Naive thymus-derived CD8-positive, alpha-beta T cell (primary cell): ENCODE measurements at places on chromosomes 12 and 14.
A peak's percentile ranks its signal among the peaks of the same experiment; 100 is the strongest.

- peak; percentile 41 for DNase-seq
Observed at GRCh38 chr14:91252871-91253794, 8.6 kb upstream of the GPR68 start.

- no peak for DNase-seq
Observed at GRCh38 chr12:19908830-19909229, 459.5 kb upstream of the PDE3A start.

- no peak for DNase-seq
Observed at GRCh38 chr12:38282886-38283285, 33.7 kb upstream of the ALG10B start.

GRCh38 chr14:84465880-84466279, 1064.1 kb upstream of the FLRT2 start:
- no peak for DNase-seq

- DNase-seq = no peak
Observed at GRCh38 chr14:23580152-23580926, 1.7 kb upstream of the JPH4 start.

- no peak for DNase-seq
Observed at GRCh38 chr14:92959189-92959531, 36.2 kb downstream of the CHGA start.

- no peak for DNase-seq
Observed at GRCh38 chr12:5210179-5210922, 166.7 kb downstream of the KCNA5 start.

- no peak for DNase-seq
Observed at GRCh38 chr12:2688381-2688931, 106.3 kb upstream of the FKBP4 start.

DNA sequence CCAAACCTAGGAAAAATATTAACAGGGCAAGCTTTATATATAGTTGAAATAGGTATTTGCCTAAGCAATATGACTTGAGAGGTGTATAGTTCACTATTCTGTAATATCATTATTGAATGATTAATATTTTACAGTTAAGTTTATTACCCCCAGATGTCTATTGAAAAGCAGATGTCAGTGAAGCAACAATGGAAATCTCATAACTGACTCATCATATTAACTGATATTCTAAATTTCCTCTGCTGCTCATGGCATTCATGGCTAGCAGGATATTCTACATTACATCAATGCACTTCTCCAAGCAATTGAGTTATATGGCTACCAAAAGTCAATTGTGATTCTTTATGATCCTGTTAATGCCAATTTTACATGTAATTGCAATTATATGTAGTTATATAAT, 9.7 kb upstream of the MAGOHB start:
- DNase-seq = no peak

DNA sequence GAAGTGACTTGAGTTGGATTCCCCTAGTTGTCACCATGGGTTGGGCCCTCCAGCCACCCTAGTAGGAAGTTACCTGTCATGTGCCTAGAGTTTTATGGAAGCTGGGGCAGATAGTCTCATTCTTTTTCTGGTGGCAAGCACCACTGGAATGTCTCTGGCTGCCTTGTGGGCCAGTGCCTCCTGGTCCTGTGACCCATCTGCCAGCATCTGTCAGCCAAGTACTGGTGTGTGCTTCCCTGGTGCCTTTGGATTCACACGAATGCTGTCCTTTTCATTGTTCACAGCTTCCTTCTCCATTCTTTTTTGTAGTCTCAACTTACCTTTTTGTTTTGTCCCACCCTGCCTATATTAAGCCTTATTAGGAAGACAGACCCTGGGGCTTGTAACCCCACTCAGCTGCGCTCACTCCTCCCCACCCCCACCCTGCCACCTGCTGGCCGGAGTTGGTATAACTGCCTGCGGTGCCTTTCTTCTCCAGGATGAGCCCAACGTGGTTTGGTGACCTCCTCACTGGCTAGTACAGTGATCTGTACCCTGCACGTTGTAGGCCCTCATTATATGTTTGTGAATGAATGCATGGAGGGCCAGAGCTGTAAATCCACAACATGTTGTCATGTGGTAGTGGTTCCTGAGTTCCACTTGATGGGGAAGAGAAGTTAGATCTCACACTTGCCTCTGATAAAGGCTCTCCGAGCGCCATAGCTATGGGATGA, 125.7 kb downstream of the TSPAN9 start:
- DNase-seq = peak; percentile 44

DNA sequence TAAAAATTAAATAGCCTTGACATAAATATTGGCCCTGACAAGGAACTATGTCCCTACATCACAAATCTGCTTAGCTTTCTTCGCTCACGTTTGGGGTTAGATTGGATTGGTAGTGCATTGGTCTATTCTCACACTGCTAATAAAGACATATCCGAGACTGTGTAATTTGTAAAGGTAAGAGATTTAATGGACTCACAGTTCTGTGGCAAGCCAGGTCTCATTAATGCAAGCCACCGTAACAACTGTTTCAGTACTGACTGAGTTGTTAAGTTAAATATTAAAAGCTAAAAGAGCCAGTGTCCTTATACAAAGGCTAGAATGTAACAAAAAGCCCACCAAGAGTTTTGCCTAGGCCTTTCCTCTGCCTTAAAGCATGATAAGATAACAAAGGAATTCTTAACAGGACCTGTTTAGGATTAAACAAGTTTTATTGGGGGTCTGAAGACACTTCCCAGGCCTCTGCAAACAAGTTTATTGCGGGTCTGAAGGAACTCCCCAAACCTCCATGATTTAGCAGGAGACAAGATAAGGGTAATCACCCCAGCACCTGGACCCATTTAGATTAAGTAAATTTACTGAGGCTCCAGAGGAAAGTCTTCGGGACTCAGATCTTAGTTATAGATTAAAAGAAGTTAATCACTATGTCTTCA, 88.2 kb upstream of the PTGDR start:
- no peak for DNase-seq

DNA sequence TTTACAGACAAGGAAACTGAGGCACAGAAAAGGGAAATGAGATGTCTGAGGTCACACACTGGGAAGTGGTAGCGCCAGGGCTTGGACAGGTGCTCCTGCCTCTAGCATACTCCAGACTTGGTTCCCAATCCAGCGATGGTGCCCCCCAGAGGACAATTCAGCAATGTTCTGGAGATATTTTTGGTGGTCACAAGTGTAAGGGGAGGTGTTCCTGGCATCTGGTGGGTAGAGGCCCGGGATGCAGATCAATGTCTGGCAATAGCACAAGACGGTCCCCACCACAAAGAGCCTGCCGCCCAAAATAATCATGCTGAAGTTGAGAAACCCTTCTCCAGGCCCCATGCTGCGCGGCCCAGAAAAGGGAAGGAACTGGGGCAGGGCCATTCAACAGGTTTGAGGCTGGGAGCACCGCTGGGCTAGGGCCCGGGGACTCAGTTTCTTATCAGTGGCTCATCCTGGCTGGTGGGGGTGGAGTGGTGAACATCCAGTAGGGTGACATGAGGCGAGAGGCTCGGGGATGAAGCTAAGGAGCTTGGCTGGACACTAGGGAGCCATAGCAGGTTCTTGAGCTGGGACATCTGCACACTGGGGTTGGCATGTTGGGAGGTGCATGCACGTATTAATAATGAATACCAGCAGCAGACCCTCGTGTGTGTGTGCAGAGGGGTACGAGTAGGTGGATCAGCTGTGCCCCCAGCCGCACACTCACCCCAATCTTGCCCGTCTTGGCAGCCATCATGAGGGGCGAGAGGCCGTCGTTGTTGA, 35.1 kb downstream of the TRPV4 start:
- no peak for DNase-seq

DNA sequence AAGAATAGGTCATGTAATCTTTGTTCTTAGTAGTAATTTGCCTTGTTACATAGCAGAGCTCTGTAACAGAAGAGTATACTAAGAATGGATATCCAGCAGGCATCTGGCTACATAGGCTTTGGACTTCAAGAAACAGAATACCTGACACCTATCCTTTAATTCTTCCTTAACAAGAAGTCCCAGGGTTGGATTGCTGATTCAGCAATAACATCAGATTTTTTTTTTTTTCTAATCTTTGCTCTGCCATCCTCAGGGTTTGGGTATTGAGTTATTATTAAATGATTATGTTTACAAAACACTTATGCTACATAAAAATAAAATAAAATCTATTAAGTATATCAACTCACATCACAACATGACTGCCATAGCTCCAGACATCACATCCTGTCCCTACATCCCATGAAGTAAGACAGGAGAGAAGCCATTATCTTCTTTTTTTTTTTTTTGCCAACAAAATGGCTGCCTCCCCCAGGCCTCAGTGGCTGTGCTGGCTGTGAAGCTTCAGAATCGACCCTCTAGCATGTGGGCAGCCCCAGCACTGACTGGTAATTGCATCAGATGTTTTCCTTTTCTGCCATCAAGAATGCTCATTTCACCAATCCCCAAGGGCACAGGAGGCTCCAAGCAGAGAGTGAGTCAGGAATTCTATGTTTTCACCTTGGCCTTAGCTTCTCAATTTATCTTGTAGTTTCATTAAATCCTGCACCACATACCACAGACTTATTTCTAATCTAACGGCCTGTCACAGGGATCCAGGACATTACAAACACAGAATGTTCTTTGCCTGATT, 186.2 kb downstream of the DICER1 start:
- no peak for DNase-seq
